Activated T-cell treated with anti-CD3 and anti-CD28 coated beads, Interleukin-2, amount 50 U/mL, for 72 hours (primary cell): ENCODE measurements at places on chromosomes 1 and 21. TPM values are rescaled to one million over a fixed set of nuclear protein-coding genes. Genes with fewer than 3 reads are reported as not detected.

The FHAD1 gene
- total RNA-seq, result not detected

The F5 gene
- total RNA-seq, result 81.5 TPM

The RGS13 gene
- not detected for total RNA-seq

The PADI4 gene
- 0.79 TPM for total RNA-seq

The DNASE2B gene
- total RNA-seq, result not detected

The CYP4A22 gene
- not detected for total RNA-seq

The SPATA17 gene
- total RNA-seq, result not detected

The CD48 gene
- 220 TPM for total RNA-seq

The ZNF692 gene
- 57.6 TPM for total RNA-seq

The NEK2 gene
- 41.9 TPM for total RNA-seq

The F13B gene
- total RNA-seq, result not detected

The PRAMEF4 gene
- total RNA-seq, result not detected

The MYCL gene
- total RNA-seq, result 0.30 TPM

The LRRC7 gene
- total RNA-seq, result not detected

The C1QA gene
- total RNA-seq, result not detected

The RPTN gene
- not detected for total RNA-seq

The ZSWIM5 gene
- total RNA-seq, result 2.1 TPM

The SLC30A10 gene
- not detected for total RNA-seq

The AVPR1B gene
- not detected for total RNA-seq

The ATP1A2 gene
- total RNA-seq, result not detected

The ATP1B1 gene
- total RNA-seq, result 8.1 TPM

The DMRTA2 gene
- total RNA-seq, result not detected

The FCRL3 gene
- total RNA-seq, result 3.9 TPM

The LEFTY2 gene
- total RNA-seq, result not detected

The RHBG gene
- not detected for total RNA-seq

The KAZN gene
- 0.58 TPM for total RNA-seq

The ATP6V1G3 gene
- total RNA-seq, result not detected

The OR2L8 gene
- total RNA-seq, result not detected

The TMEM54 gene
- 2.0 TPM for total RNA-seq

The OR10X1 gene
- not detected for total RNA-seq

The HRNR gene
- not detected for total RNA-seq

The ARHGAP29 gene
- total RNA-seq, result 1.3 TPM

The LDLRAD1 gene
- not detected for total RNA-seq

The CPTP gene
- total RNA-seq, result 22.8 TPM

The AIM2 gene
- 37.6 TPM for total RNA-seq

The S100A2 gene
- 5.0 TPM for total RNA-seq

The PCAT6 gene
- total RNA-seq, result 1.8 TPM

The AQP10 gene
- total RNA-seq, result not detected

The UMODL1 gene
- total RNA-seq, result 0.39 TPM

The HSD3B1 gene
- not detected for total RNA-seq

The CAPN9 gene
- total RNA-seq, result not detected

The ATAD3C gene
- 3.7 TPM for total RNA-seq

The MYOM3 gene
- total RNA-seq, result not detected

The KDM1A gene
- total RNA-seq, result 50.7 TPM

The TNFRSF18 gene
- total RNA-seq, result 324 TPM

The SAMD11 gene
- 0.17 TPM for total RNA-seq

The SLFNL1 gene
- 0.53 TPM for total RNA-seq

The GCLM gene
- total RNA-seq, result 22.6 TPM

The TSPEAR gene
- total RNA-seq, result not detected

The OR14K1 gene
- total RNA-seq, result not detected

The CDCA8 gene
- 94.0 TPM for total RNA-seq

The KCNJ9 gene
- total RNA-seq, result not detected

The NBPF3 gene
- 3.8 TPM for total RNA-seq

The PLPPR4 gene
- total RNA-seq, result not detected

The ATP1A4 gene
- total RNA-seq, result not detected

The SPRR4 gene
- total RNA-seq, result not detected

The OR2T35 gene
- not detected for total RNA-seq

The SPRR2E gene
- not detected for total RNA-seq

The VSIG8 gene
- not detected for total RNA-seq

The KLHDC7A gene
- not detected for total RNA-seq
